ENCODE measurements at places on chromosomes 12 and 14.

DNA sequence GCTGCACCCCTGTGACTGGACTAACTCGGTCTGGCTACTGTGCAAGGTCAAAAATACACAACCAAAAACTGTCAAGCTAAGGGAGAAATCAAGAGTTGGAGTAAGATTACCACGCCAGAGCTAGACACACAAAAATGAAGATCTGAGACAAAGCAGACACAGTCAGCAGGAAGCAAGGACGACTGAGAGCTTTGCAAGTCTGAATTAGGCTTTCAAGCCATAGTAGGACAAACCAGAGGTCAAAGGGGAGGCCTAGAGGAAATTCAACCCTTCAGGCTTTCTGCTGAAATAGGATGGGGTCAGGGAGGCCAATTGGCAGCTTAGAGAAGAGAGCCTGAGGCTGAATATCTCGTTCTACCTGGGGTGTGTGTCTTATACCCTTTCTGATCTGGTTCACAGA is 117.3 kb downstream of the LLPH start:
- no peak for DNase-seq

DNA sequence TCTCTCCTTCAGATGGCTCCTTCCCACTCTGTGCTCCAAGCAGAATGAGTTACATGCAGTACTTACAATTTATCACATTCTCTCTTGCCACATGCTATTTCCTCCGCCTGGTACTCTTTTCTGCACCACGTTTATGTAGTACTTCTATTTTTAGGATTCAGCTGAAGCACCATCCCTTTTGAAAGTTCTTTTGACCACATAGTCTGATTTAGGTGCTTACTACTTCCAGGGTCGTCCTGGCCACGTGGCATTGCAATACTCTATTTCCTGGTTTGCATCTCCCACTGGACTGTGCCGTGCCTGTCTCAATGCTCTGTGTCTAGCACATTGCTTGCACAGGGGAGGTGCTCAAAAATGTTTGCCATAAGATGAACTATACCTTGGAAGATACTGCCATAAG is 16.3 kb upstream of the TBC1D30 start:
- no peak for DNase-seq

- no peak for DNase-seq
Measured at GRCh38 chr14:103519043-103519836, 3.4 kb downstream of the CKB start.

DNA sequence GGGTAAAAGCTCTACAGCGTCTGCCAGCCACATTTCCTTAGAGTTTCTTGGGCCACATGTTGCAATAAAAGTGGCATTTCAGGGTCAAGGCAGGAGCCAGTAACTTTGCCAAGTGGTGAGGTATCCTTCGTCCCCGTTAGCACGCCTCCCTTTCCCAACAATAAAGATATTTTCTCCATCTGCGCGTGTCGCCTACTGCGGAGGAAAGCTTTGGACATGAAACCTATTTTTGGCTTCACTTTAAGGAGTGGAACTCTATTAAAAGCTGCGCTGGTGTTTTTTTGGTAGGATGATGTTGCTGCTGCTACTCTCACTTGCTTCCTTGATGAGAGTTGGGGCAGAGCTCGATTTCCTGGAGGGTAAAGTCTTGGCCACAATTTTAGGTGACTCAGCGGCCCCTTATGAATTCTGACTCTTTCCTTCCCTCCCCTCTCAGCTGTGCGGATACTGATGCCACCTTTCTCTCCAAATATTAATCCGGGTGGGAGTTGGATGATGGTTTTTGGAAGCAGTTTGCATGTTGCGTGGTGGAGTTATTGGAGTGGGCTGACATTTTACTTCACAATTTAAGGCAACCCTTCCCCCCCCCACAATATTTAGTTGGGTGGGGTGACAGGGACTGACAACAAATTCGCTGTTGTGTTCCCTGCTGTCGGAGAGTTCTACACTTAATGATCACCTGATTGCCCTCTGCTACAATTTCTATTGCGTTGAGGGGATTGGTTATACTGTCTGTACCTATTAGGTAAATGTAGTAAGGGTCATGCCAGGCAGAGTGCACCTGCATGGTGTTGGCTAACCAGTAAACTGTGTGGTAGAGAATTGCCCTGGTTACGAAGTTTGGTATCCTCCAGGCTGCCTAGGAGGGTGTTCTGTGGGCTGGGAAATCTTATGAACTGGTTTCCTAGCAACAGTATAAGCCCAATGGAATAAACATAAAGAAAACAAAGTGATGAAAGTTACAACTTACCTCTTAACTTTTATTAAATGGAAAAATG is 1.1 kb downstream of the CCDC91 start:
- no peak for DNase-seq

GRCh38 chr12:9935026-9935425 is 2.9 kb upstream of the CLEC2A start:
- DNase-seq = no peak

- DNase-seq = no peak
Measured at GRCh38 chr14:54651649-54652048, 84.7 kb downstream of the SAMD4A start.

DNA sequence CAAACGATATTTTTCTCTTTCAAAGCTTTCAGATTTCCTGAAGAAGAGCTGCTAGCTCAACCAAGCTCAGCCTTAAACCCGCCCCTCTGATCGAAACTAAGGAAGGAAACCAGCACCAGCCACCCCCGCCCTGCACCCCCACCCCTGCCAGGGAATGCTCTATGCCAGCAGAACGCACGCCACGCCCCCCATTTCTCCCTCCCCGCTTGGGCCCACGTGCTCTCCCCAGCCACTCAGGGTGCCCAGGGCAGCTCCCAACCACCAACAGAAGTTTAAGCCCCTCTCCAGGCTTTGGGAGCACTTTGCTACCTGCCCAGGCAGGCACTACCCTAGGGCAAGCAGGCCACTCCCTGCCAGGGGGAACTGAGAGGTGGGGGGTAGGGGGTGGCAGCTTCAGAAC is 18.8 kb upstream of the KRT78 start:
- no peak for DNase-seq

- DNase-seq = no peak
Measured at GRCh38 chr14:73774241-73774570, 60.0 kb upstream of the PNMA1 start.

DNA sequence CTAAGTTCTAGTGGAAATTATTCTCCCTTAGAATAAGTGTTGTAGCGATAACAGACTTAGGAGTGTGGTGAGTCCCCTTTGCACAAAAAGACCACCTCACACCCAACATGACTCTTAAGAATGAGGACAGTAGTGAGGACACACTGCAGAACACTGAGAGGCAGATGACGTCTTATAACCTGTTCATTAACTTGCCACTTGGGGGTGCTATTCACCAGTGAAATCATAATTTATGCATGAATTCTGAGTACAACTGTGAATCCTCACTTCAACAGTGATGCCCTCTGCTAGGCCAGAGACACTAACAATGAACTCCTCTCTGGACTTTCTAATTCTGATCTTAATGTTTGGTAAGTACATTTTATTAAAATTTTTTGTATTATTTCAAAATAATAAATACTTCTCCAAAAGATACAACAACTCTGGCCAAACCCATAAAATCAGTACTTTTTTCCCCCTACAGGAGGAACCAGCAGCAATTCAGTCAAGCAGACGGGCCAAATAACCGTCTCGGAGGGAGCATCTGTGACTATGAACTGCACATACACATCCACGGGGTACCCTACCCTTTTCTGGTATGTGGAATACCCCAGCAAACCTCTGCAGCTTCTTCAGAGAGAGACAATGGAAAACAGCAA is 274.7 kb downstream of the DAD1 start:
- DNase-seq = no peak

GRCh38 chr12:82357340-82357739 is 847 bp downstream of the CCDC59 start:
- DNase-seq = no peak

- DNase-seq = no peak
Measured at GRCh38 chr12:103947871-103948555, 17.7 kb upstream of the TDG start.

GRCh38 chr12:67524861-67525616 is 123.5 kb upstream of the DYRK2 start:
- DNase-seq = no peak

DNA sequence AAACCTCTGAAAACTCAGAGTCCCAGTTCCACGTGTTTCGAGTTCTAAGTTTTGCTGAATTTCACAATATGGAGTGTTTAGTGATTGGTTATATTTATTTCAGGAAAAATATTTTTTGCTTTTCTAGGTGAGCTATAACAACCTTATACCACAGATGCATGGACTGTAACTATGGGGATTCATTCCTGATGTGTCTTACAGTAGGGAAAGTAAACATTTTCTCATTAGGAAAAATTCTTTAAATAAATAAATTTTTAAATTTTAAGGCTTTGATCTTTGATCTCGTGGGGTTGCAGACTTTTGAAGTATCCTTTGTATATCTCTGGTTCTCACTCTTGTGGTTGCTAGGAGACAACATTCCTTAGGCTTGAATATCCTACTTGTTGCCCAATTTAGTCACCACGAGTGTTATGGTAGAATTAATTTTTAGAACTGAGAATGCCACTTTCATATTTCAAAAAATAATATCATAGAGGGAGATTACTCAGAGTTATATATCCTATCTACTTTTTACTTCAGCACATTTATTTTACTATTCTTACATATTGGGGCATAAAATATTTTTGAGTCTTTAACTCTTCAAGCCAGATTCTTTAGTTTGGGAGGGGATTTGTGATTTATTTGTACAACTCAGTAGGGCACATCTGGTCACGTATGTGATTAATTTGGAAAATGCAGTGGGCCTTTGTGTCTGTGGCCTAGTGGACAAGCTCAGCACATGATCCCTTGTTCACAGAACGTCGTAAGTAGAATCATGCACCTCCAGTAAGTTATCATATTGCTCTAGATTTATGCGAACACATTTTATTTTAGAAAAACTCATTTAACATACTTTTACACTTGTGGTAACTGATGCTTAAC is 224.0 kb downstream of the TTC6 start:
- no peak for DNase-seq

DNA sequence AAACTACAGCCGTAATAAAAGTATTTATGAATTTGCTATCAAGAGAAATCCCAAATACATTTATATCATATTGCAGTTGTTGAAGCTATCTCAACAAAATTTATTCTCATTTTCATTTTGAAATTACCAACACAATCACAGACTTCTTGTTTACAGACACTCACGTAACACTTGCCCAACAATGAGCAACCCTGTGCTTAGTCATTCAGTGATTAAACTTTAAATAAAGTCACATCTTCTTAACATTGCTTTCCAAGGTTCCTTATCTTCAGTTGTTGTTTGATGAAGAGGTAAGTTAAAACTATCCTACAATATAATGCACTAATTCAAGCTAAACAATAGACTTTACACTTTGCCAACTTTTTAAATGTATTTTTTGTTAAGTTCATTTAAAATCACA is 601.8 kb downstream of the SLC16A7 start:
- no peak for DNase-seq

DNA sequence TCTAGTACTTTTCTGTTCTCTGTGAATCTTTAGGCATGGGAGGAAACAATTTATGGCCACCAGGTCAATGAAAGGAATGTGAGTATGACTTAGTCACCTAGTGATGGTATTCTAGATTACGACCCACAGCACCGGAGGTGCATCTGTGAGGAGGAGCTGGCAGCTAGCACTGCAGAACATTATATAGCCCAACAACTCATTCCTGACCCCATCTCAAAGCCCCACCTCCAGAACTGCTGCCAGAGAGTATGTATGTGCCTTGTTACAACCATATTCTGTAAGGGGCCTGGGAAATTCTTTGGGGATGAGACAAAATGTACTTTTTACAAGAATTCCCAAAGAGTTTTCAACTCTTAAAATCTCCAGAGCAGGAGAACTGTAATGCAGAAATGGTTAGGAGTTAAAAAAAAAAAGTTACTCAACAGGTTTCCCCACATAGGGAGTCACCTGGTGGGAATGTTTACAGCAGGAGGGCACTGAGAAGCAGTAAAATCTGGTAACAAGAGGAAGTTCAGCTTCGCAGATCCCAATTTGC is 34.9 kb upstream of the CERS5 start:
- no peak for DNase-seq

GRCh38 chr14:68173227-68173972 is 353.8 kb downstream of the RAD51B start:
- DNase-seq = no peak

- no peak for DNase-seq
Measured at GRCh38 chr14:36829547-36829946, 167.9 kb downstream of the PAX9 start.

GRCh38 chr12:4032924-4033615 is 159.9 kb upstream of the PARP11 start:
- no peak for DNase-seq

DNA sequence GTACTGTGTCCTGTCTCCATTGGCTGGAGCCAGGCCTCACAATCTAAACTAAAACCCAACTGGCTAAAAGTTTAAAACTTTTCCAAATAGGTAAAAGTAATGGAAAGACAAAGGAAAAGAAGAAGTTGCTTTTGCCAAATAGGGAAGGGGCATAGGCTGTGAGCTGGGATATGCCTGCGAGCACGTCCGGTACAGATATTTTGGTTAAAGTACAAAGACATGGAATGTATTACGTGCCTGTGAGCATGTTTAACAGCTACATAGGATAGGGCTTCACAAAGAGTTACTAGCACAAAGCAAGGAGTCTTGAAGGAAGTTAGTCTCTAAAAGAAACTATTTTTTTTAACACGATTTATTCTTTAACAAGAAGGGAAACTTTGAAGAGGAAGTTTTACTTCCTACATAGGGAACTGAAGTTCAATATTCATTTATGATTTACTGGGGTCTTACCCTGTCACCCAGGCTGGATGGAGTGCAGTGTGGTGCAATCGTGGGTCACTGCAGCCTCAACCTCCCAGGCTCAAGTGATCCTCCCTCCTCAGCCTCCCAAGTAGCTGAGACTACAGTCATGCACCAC is 41.9 kb upstream of the INF2 start:
- no peak for DNase-seq

- no peak for DNase-seq
Measured at GRCh38 chr12:21561158-21561557, 35.1 kb downstream of the SPX start.

- no peak for DNase-seq
Measured at GRCh38 chr12:131620520-131620919, 90.4 kb upstream of the SFSWAP start.

GRCh38 chr14:22313172-22313801 is 275.7 kb downstream of the DAD1 start:
- no peak for DNase-seq

- DNase-seq = no peak
Measured at GRCh38 chr14:66425402-66425801, 60.8 kb upstream of the CCDC196 start.

GRCh38 chr14:64763801-64764621 is 59.8 kb downstream of the PLEKHG3 start:
- no peak for DNase-seq

- no peak for DNase-seq
Measured at GRCh38 chr12:65495233-65495632, 216.8 kb downstream of the MSRB3 start.

GRCh38 chr12:120093336-120093591 is 23.3 kb downstream of the RAB35 start:
- DNase-seq = no peak

- peak; percentile 61 for DNase-seq
Measured at GRCh38 chr12:96194971-96195844, 1.0 kb downstream of the ELK3 start.

- DNase-seq = no peak
Measured at GRCh38 chr12:40439771-40440492, 215.1 kb downstream of the LRRK2 start.

Measured in SIG-M5 (cell line).